ENCODE measurements at places on chromosomes 11 and 22.
A peak's percentile ranks its signal among the peaks of the same experiment; 100 is the strongest.

- no peak for DNase-seq
Measured at GRCh38 chr11:119624102-119624615, 104.8 kb downstream of the NECTIN1 start.

GRCh38 chr11:105357146-105357545, 217.6 kb upstream of the CARD18 start:
- DNase-seq, result no peak

DNA sequence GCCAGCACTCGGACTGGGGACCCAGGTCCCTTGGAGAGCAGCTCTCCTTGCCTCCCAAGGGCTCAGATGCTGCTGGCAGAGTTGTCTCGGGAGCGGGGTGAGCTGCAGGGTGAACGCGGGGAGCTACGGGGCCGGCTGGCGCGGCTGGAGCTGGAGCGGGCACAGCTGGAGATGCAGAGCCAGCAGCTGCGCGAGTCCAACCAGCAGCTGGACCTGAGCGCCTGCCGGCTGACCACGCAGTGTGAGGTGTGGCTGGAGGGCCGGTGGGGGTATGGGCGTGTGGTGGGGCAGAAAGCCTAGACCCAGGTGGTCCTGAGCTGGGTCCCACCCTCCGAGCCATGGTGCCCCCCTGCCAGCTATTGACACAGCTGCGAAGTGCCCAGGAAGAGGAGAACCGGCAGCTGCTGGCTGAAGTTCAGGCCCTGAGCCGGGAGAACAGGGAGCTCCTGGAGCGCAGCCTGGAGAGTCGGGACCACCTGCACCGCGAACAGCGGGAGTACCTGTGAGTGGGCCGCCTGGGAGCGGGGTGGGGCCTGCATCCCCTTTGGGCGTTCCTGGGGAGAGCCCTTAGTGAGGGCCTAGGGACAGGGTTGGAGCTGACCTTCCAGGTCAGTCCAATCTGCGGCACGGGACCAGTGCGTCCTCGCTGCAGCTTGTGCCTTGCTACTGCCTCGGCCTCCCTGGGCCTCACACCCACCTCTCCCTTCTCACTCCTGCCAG, 5.8 kb upstream of the RPS6KA4 start:
- DNase-seq, result no peak

DNA sequence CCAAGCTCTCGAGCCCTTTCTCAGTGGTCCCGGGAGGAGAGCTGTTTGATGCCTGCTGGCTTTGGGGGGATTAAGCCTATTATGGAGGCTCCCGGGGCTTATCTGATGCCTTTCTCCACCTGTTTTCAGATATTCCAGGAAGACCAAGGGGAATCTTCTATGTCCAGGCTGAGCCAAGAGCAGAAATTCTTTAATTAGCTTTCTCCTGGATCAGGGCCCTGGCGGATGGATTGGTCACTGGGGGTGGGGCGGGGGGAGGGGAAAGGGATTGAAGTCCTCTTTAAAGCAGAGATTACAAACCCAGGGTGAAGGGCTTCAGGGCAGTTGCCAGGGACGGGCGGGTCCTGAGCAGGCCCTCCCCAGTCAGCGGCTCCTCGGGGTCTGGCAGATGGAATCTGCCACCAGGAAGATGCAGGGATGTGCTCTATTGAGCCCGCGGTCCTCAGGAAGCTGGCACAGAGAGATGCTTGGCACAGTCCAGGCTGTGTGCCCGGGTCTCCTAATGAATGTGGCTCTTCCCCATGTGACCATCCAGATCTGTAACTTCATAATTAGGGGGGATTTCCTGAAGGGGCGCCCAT, 33.6 kb downstream of the MACROD1 start:
- no peak for DNase-seq

DNA sequence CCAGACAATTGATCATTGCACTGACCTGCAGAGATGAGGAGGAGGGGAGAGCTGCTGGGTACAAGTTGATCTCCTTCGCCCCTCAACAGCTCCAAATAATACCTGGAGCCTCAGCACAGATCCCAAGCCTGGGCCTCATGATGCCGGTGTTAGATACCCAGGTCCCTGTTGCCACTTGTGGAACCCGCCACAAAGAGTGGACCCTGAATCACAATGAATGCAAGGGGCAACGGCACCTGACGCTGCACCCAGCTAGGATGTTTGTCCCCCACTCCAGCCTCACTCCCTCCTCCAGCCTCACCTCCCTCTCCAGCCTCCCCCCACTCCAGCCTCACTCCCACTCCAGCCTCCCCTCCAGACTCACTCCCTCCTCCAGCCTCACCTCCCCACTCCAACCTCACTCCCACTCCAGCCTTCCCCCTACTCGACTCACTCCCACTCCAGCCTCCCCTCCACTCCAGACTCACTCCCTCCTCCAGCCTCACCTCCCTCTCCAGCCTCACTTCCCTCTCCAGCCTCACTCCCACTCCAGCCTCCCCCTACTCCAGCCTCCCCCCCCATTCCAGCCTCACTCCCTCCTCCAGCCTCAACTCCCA, 879.0 kb downstream of the BRD1 start:
- DNase-seq, result peak; percentile 6

DNA sequence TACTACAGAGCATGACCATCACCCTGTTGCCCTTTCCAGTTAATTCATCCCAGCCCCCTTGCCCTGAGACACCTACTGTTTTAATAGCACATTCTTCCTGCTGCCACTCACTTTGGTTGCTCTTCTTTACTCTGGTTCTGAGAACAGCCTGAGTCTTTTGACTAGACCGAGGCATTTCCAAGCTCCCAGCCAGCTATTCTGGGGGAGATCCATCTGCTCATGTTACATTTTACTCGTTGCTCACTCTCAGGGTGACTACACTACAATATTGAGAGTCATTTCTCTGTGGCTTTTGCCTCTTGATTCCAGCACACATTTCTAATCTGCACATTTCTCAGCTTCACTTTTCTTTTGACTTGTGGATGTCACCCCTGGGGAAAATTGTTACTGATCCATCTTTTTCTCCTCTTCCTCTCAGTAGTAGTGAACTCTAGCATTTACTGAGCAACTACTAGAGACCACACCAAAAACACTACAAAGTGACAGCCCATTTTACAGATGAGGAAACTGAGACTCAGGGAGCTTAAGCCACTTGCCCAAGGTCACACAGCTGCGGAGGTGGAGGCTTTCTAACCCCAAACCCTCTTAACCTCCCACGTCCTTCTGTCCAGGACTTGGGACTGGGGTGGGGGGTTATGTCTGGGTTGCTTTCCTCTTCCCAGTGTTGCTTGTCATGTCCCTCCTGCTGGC, 117.8 kb downstream of the C11orf91 start:
- no peak for DNase-seq

GRCh38 chr11:11777897-11778296, 63.9 kb upstream of the USP47 start:
- no peak for DNase-seq

DNA sequence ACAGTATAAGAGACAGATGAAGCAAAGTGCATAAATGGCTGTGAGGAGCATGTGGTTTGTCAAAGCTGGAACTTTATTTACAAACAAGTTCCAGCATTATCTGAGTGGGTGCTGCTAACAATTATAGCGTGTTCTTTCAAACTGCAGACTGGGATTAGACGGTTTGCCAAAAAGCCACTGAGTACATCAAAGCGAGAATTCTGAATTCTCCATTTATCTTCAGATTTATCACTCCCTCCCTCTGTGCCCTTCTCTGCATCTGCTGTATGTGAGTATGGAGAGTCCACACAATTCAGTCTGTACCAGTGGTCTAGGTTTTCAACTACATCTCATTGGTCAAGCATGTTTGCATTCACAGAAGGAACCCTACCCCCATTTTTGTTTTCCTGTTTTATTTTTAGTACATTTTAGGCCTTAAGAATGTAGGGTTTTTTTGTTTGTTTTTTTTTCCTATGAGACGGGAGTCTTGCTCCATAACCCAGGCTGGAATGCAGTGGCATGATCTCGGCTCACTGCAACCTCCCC, 18.1 kb upstream of the INCENP start:
- DNase-seq, result no peak

DNA sequence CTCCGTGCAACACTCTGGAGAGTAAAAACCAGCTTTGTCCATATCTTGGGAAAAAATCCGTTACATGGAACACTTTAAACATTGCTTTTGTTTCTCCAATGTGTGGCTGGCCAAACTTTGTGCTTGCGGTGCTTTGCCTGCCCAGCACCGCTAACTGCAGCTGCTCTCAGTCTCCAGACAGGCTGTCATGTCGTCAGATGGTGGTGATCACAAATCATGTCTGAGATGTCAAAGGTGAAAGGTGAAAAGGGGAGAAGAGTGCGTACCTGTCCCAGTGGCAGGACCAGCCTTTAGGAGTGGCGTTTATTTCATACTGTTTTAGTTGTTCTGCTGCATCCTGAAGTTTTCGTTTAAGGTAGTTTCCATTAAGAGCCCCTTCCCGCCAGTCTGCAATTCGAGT, 17.1 kb upstream of the AGBL2 start:
- DNase-seq, result no peak

- no peak for DNase-seq
Measured at GRCh38 chr11:102319544-102319943, 2.3 kb downstream of the BIRC3 start.

- DNase-seq, result no peak
Measured at GRCh38 chr22:29994027-29994715, 86.1 kb upstream of the HORMAD2 start.

GRCh38 chr11:71182791-71183677, 69.3 kb downstream of the SHANK2 start:
- DNase-seq, result no peak

DNA sequence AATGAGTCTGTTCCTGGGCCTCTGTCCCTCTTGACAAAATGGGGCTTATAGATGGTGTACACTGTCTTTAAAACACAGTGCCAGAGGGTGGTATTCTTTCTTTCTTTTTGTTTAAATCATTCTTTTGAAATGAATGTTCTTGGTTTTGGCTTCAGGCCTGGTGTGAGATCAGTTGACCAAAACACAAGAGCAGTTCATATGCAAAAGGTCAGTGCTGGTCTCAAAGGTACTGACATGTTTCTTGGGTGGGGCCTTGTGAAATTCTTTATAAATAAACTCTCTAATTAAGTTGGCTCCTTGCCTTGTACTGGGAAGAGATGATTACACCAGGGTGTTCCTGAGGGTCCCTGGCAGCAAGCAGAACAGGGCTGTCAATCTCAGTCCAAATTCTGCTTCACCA, 110.0 kb downstream of the FBXO7 start:
- no peak for DNase-seq

GRCh38 chr11:2569321-2569721, 124.5 kb downstream of the KCNQ1 start:
- no peak for DNase-seq

DNA sequence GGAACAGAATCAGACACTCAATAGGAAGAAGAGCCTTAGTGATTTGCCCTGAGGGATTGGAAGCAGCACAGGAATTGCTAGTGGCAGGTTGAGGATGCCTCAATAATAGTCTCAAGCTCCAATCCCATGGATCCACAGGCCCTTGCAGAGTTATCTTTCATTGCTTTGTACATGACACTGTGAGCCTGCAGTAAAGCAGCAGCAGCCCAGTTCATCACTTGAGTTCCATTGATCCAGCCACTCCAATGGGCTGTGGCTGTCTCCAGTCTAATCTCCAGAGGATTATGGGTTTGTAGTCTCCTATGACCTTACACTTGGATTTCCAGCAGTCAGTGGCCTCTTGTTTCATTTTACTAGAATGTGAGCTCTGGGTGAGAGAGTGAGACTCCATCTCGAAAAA, 45.4 kb downstream of the AAMDC start:
- no peak for DNase-seq

DNA sequence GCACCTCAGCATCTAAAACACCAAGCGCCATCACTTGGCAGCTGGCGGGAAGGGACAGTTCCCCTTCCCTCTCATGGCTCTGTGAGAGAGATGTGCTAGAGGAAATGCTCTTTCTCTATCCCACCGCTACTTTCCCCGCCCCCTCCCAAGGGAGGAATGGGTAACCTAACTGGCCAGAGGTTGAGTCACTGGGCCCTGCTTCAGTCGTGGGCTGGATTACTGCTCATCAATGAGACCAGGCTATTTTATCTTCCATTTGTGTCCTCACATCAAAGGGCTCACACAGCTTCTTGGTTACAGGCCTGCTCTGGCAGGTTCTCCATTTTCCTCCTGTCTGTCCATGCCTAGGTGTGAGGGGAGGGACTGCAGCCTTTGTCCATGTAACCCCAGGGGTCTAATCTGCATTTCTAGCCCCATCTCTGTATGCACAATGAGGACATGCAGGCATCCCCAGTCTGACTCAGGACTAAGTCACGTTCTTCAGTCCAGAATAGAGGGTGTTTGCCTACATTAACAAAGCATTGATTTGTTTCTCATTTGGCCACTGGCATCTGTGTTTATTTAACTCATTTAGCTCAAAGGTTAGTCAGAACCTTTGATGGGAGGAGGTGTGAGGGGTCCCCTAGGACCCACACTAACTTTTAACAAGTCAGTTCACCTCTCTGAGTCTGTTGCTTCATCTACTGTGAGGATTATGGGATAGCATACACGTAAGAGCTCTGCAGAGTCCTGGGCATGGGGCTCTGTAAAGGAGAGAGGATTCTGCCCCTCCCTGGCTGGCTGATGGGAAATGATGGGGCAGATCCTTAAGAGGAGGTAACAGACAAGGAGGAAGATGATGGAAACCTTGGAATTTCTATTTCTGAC, 99.1 kb downstream of the XRRA1 start:
- DNase-seq, result no peak

DNA sequence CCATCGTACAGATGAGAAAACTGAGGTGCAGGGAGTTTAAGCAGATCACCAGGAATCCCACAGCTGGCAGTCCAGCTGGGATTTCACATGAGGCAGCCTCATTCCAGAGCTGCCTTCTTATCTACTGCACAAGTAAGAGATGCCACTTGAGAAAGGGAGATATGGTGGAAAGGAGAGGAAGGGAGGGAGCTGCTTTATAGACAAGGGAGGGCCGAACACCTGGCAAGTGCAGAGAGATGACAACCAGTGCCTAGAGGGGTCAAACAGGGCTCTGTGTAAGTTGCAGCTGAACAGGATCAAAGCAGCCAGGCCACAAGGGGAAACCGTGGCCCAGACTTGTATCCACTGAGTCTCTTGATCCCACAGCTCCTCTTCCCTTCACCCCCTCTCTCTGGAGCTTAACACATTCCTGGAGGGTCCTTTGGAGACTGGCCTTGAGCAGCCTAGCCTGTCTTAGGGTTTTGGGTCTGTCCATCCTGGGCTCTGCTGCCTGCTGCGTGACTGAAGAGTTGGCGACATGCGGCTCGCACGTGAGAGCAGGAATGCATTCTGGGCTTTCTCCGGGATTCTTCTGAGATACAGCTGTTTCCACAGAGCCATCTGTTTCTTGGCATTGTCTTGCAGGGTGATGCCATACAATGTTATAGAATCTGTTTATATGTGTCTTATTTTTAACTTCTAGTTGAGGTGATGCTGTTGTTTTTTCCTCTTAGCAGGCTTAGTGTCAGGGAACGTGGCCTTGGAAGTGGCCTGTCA, 268.5 kb upstream of the SYN3 start:
- no peak for DNase-seq

GRCh38 chr11:17766590-17766989, 32.0 kb downstream of the KCNC1 start:
- no peak for DNase-seq
